Mesothelial cell of epicardium (in vitro differentiated cells): ENCODE measurements at places on chromosomes 6 and 20.
A peak's percentile ranks its signal among the peaks of the same experiment; 100 is the strongest.

DNA sequence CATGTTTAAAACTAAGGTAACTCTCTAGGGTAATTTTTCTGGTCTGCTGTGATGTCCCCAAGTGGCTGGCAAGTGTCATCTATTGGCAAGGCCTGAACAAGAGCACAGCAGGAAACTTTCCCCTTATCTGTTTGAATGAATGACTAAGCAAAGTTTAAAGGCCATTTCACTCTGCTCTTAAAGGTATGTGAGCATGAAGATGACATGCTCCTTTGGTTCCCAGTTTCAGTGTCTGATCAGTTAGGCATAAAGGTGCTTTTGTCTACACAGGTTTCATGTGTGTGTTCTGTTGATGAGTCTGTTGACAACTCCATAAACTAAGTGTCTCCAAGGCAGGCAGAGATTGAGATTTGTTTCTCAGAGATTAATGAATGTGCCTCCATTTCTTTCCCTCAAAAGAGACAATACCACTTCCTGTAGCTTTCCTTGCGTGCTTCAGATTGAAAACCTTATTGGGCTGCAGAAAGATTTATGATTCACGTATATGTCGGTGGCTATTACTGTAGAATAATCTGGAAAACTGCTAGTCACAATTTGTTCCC is 83.9 kb downstream of the MAP3K7 start:
- DNase-seq, result no peak
- H3K36me3 ChIP-seq, result no peaks in the 10 kb centered on the region
- H3K27me3 ChIP-seq, result peaks cover 8% of the 10 kb centered on the region
- no peak overlapping the region for H3K4me3 ChIP-seq

DNA sequence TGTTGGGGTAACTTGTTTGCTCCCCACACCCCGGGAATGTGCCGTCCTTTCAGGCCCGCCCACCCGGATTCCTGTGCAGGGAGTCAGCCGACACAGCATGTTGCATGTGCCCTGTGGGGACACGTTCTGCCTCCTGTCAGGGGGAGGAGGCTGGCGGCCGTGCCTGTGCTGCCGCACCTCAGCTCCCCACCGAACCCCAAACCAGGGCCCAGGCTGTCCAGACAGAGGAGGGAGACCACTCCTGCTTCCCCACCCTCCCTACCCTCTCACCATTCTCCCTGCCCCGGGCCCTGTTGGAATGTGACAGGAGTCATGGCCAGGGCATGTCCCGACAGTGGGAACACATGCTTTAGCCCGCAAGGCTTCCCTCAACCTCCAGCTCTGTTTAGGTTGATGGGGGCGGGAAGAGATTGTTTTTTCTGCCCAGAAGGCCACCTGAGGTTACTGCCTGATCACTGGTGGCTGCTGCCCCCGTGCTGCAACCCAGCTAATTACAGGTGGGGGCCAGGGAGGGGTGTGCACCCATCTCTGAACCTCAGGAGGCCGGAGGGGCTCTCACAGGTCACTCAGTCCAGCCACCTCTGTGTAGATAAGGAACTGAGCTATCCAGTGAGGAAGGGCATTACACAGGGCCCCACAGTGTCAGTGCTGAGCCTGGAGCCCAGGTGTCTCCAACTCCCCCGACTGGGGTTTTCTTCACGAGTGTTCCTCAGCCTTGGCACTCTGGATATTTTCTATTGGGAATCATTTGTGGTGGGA is 13.6 kb downstream of the LRRC73 start:
- peak overlapping the region; percentile 88 for H3K27ac ChIP-seq
- no peaks in the 10 kb centered on the region for H3K27me3 ChIP-seq
- H3K36me3 ChIP-seq, result peaks cover 9% of the 10 kb centered on the region
- no peak overlapping the region for H3K4me3 ChIP-seq
- H3K4me1 ChIP-seq, result peaks cover 31% of the 10 kb centered on the region

DNA sequence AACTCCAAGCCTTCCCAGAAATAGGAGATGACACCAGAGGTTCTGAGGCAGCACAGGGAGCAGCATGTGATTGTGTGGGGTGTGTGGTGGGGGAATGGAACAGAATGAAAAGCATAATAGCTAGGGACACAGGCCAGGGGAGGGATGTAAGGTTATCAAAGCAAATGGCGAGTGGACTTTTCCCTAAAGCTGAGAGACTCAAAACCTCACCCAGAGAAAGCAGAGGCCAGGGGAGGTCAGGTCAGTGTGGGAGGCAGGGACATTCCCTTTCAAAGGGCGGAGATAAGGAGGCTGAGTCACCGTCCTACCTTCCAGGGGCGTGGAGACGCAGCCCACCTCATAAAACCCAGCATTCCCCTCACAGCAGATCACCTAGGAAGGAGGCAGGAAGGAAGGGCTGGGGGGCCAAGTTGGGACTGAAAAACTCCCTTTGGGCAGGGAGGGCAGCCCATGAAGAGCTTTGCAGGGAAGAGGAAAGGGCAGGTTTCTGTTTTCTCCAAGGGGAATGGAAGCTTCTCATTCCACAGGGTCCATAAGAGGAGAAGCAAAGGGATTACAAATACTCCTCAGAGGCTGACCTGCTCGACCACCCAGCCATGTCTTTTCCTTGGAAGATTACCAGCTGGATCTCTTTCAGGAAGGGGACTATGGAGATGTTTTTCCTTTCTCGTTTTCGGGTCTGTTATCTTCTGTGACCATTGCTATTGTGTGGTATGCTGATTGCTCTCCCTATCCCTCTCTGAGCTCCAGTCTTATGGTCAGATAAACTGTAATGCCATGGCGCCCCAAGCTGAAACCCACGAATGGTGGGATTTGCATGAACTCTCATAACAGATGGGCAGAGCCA is 9.6 kb upstream of the LY6G5C start:
- peak overlapping the region; percentile 69 for H3K27ac ChIP-seq
- H3K36me3 ChIP-seq, result peaks cover 37% of the 10 kb centered on the region
- H3K27me3 ChIP-seq, result no peaks in the 10 kb centered on the region
- no peak for DNase-seq
- H3K4me3 ChIP-seq, result no peak overlapping the region

GRCh38 chr6:119205911-119206618 is 127.6 kb upstream of the FAM184A start:
- no peak for DNase-seq
- no peaks in the 10 kb centered on the region for H3K27me3 ChIP-seq
- peaks cover 8% of the 10 kb centered on the region for H3K36me3 ChIP-seq
- no peak overlapping the region for H3K27ac ChIP-seq

- peak overlapping the region; percentile 95 for H3K27ac ChIP-seq
- peaks cover 4% of the 10 kb centered on the region for H3K36me3 ChIP-seq
- H3K4me1 ChIP-seq, result peaks cover 17% of the 10 kb centered on the region
- peak overlapping the region; percentile 87 for H3K4me3 ChIP-seq
- no peak for DNase-seq
Observed at GRCh38 chr20:62183426-62184142, 756 bp downstream of the MTG2 start.

GRCh38 chr6:127300411-127300810 is 33.7 kb downstream of the RNF146 start:
- no peaks in the 10 kb centered on the region for H3K27me3 ChIP-seq
- DNase-seq, result no peak
- H3K27ac ChIP-seq, result peak overlapping the region; percentile 36
- H3K4me3 ChIP-seq, result no peak overlapping the region

DNA sequence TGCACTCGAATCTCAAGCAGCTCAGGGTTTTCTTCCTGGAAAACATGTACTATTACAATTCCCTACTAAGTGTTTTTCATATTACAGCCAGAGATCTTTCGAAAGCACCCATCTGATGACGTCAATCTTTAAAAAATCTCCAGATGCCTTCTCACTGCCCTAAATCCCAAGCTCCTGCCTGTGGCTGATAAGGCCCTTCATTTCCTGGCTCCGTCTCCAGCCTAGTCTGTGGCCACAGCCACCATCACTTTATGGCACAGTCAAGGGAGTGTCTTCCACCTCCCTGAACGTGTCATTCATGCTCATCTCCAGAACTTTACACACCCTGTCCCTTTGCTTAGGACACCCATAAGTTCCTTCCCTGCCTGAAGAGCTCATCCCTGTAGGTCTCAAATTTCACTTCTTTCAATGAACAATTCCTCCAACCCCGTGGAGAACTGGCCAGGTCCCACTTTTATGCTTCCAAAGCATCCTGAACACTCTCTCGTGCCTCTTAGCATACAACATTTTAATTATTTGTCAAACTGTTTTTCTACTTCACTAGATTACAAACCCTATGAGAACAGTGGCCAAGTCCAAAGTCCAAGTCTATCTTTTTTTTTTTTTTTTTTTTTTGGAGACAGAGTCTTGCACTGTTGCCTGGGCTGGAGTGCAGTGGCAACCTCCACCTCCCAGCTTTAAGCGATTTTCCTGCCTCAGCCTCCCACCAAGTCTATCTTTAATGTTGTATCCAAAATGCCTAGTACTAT is 106.1 kb upstream of the AGPAT4 start:
- H3K27me3 ChIP-seq, result peaks cover 2% of the 10 kb centered on the region
- DNase-seq, result no peak
- H3K27ac ChIP-seq, result no peak overlapping the region
- no peak overlapping the region for H3K4me3 ChIP-seq
- no peaks in the 10 kb centered on the region for H3K36me3 ChIP-seq
